Cardiac muscle cell (in vitro differentiated cells and primary cell): ENCODE measurements at places on chromosomes 5 and 9.
A peak's percentile ranks its signal among the peaks of the same experiment; 100 is the strongest.

- H3K36me3 ChIP-seq, result no peaks in the 10 kb centered on the region
- H3K27ac ChIP-seq, result no peak overlapping the region
- no peak overlapping the region for H3K4me3 ChIP-seq
- H3K4me1 ChIP-seq, result peaks cover 4% of the 10 kb centered on the region
- H3K27me3 ChIP-seq, result no peaks in the 10 kb centered on the region
These were observed 446.8 kb upstream of the CDH18 start for GRCh38 chr5:20434786-20435185.

DNA sequence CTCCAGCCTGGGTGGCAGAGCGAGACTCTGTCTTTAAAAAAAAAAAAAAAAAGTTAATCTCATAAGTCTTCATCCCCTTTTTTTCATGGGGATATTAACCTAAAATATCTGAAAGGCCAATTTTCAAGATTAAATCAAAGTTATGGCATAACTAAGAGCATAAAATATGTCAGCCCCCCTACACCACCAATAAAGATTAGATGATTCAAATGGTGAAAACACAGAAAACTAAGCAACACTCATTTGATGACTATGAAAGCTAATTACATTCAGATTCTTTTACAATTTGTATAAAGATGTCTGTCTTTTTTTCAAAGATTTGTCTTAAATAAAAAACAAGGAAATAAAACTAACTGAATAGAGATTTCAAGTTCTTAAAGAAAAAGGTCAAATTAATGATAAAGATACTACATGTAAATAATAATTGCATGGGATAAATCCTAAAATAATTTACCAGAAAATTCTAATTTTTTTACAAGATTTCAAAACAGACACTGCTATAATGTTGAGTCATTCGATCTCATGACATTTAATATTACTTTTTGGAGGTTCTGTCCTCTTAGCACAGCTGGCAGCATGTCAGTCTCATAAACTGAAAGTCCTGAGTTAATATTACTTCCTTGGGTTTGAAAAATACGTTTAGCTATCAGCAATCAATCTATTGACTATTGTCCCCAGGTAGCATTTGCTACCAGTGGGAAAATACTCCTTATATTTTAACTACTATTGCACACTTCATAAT lies 112.9 kb downstream of the KIAA0825 start:
- H3K27me3 ChIP-seq, result no peaks in the 10 kb centered on the region
- no peak overlapping the region for H3K4me3 ChIP-seq
- peaks cover 11% of the 10 kb centered on the region for H3K4me1 ChIP-seq

DNA sequence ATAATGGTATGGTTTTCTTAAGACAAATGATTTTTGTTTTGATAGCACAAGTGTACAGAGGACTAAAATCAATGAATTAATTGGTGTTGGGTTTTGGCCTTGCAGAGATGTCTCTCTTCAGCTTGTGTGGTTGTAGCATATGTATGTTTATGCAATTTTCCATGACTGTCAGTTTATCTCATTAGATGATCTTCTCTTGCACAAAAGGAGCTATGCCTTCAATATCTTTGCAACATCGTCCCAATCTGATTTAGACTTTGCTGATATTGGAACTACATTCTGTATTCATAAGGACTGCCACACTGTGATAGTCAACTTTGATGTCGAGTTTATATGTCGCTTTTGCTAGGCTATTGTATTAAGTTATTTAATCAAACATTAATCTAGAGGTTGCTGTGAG lies 140.0 kb upstream of the TAF11L2 start:
- DNase-seq, result no peak
- H3K4me3 ChIP-seq, result no peak overlapping the region
- no peak overlapping the region for H3K27ac ChIP-seq
- no peaks in the 10 kb centered on the region for H3K27me3 ChIP-seq
- H3K36me3 ChIP-seq, result no peaks in the 10 kb centered on the region

GRCh38 chr5:62340392-62340791 lies 34.4 kb downstream of the KIF2A start:
- H3K4me3 ChIP-seq, result no peak overlapping the region
- no peak overlapping the region for H3K27ac ChIP-seq
- no peaks in the 10 kb centered on the region for H3K27me3 ChIP-seq
- no peak for DNase-seq
- no peaks in the 10 kb centered on the region for H3K4me1 ChIP-seq
- H3K36me3 ChIP-seq, result no peaks in the 10 kb centered on the region

DNA sequence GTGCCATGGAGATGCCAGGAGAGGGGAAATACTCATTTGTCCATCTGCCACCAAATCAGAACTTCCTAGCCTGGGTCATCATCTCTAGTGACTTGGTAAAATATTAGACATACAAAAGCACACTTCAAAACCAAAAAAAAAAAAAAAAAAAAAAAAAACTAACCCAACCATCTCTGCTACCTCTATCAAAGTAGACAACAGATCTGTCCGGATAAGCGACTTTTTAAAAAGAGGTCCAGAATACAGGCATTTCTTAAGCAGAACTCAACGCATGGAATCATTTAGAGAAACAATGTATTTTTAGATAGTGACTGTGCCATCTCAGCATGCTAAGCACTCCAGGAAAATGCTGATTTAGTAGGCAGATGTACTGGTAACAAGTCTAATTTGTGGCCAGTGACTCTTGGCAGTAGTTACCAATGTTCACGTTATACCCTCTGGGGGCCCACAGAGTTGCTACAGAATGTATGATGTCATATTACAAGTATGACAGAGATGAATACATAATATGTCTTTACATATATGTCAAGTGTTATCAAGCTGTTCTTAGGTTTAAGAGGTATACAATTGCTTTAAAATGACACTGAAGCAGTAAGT lies 107.8 kb downstream of the SMIM23 start:
- no peak overlapping the region for H3K4me3 ChIP-seq
- no peaks in the 10 kb centered on the region for H3K36me3 ChIP-seq
- H3K27me3 ChIP-seq, result no peaks in the 10 kb centered on the region
- peak overlapping the region; percentile 95 for H3K27ac ChIP-seq
- H3K4me1 ChIP-seq, result peaks cover 91% of the 10 kb centered on the region

- no peak for DNase-seq
- no peak overlapping the region for H3K4me3 ChIP-seq
- no peak overlapping the region for H3K27ac ChIP-seq
- H3K36me3 ChIP-seq, result no peaks in the 10 kb centered on the region
These were observed 272.2 kb upstream of the ADRA1B start for GRCh38 chr5:159644053-159644452.

GRCh38 chr5:31887556-31887955 lies 248.6 kb downstream of the PDZD2 start:
- H3K27me3 ChIP-seq, result no peaks in the 10 kb centered on the region
- H3K4me3 ChIP-seq, result no peak overlapping the region
- no peak for DNase-seq
- H3K27ac ChIP-seq, result no peak overlapping the region

DNA sequence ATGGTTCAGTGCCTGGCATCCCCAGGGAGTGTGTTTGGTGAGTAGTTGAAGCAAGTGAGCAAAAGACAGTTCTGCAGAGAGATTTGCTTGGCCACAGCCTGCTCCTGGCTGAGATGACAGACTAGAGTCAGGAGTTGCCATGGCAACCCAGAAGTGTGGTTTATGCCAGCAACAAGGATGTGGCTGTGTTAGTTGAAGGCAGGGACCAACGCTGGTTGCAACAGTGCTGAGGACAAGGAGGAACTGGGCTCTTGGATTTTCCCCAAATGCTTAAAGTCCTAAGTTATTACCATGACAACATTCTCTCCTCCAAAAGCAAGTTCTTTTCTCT lies 2.7 kb downstream of the NXNL2 start:
- H3K27me3 ChIP-seq, result peaks cover 67% of the 10 kb centered on the region
- no peak overlapping the region for H3K27ac ChIP-seq
- DNase-seq, result no peak
- H3K4me3 ChIP-seq, result no peak overlapping the region
- H3K36me3 ChIP-seq, result no peaks in the 10 kb centered on the region

DNA sequence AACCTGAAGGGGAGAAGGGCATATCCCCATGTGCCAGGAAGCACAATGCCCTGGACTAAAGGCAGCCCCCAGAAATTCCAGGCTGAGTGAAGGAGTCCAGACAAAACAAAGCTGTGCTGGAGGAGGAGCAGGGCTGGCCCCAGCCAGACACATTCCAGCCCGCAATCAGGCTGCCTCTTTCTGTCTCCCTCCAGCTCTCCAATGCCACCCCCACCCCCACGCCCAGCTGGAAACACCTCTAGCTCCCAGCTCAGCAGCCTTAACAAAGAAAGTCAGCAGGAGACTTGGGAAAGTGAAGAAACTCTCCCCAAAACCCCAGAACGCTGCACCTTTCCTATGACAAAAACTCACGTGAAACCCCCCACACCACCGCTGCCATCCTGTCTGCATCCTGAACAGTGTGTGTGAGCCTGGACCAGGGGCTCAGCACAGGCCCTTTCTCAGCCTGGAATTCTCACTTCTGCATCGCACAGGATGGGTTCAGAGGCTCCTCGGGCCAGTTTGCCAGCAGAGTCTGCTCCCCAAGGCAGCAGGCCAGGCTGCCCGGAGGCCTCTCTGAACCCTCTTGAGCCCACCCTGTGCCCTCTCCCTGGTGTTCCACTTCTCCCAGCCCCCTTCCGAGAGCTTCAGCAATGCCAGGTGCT lies 96.2 kb upstream of the ICE1 start:
- H3K36me3 ChIP-seq, result no peaks in the 10 kb centered on the region
- H3K27me3 ChIP-seq, result no peaks in the 10 kb centered on the region
- peak; percentile 36 for DNase-seq
- peaks cover 5% of the 10 kb centered on the region for H3K4me1 ChIP-seq
- no peak overlapping the region for H3K27ac ChIP-seq

- H3K36me3 ChIP-seq, result no peaks in the 10 kb centered on the region
- DNase-seq, result no peak
- peaks cover 9% of the 10 kb centered on the region for H3K27me3 ChIP-seq
- no peak overlapping the region for H3K27ac ChIP-seq
- H3K4me1 ChIP-seq, result no peaks in the 10 kb centered on the region
These were observed 20.9 kb downstream of the CSF2 start for GRCh38 chr5:132094393-132095076.

DNA sequence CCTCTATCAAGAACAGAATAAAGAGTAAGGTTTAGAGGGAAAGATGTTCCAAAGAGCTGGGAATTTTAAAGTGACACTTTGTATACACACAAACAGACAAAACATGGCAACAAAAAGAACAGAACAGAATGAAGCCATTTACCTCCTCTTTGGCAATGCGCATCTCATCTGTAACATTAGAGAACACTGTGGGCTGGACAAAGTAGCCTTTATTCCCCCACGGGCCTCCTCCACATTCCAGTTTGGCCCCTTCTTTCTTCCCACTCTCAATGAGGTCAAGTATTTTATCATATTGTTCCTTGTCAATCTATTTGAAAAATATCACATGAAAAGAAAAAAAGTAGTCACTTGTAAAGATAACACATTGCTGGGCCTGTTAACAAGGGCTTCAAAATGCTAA lies 41.0 kb downstream of the ALDH1A1 start:
- no peaks in the 10 kb centered on the region for H3K4me1 ChIP-seq
- H3K4me3 ChIP-seq, result no peak overlapping the region
- no peaks in the 10 kb centered on the region for H3K27me3 ChIP-seq
- DNase-seq, result no peak

GRCh38 chr9:114076237-114077161 lies 1.6 kb downstream of the AMBP start:
- DNase-seq, result no peak
- H3K27ac ChIP-seq, result no peak overlapping the region
- peaks cover 9% of the 10 kb centered on the region for H3K27me3 ChIP-seq
- no peak overlapping the region for H3K4me3 ChIP-seq
- no peaks in the 10 kb centered on the region for H3K4me1 ChIP-seq

DNA sequence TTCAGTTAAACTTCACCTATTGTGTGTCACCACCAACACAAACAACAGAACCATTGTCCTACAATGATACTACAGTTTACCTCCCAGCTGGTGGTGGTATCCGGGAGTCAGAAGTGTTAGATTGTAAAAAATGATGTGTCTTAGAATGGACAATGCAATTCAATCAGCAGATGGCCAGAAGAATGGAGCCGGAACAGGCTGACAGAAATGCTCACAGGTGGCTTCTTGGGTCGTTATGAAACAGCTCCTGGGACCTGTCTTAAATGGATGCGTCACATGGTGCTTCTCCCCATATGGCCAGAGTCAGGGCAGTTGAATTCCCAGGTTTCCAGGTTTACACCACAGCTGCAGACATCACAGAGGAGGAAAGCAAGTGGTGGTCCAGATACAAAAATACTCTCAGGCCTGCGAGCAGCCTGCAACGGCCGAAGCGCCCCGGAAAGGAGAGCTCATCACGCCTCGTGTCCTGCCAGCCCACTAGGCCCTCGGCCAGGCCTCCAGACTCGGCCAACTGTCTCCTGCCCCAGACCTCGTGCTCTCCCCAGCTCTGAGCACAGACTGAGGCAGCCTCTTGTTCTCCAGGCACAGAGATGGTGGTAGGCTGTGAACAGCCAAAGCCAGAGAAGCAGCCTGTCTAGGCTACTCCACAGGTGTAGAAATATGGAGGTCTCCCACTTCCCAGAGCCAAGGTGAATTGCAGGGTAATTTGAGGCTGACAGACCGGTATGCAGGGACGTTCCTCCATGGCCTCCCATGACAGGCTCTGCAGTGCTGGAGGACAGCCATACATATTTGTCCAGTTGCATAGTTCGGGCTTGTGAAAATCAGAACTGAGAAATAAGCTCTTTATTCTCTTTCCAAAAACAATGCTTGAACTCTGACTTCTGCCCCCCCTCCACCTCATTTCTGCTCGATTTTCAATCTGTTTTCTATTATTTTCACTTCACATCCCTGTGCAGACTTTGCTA lies 98.5 kb upstream of the SPATA31C2 start:
- H3K36me3 ChIP-seq, result no peaks in the 10 kb centered on the region
- DNase-seq, result no peak
- H3K27me3 ChIP-seq, result no peaks in the 10 kb centered on the region

GRCh38 chr9:121071756-121072421 lies 2.9 kb upstream of the CNTRL start:
- H3K27me3 ChIP-seq, result peaks cover 11% of the 10 kb centered on the region
- no peak overlapping the region for H3K4me3 ChIP-seq
- H3K4me1 ChIP-seq, result no peaks in the 10 kb centered on the region
- DNase-seq, result peak; percentile 68
- H3K27ac ChIP-seq, result no peak overlapping the region

DNA sequence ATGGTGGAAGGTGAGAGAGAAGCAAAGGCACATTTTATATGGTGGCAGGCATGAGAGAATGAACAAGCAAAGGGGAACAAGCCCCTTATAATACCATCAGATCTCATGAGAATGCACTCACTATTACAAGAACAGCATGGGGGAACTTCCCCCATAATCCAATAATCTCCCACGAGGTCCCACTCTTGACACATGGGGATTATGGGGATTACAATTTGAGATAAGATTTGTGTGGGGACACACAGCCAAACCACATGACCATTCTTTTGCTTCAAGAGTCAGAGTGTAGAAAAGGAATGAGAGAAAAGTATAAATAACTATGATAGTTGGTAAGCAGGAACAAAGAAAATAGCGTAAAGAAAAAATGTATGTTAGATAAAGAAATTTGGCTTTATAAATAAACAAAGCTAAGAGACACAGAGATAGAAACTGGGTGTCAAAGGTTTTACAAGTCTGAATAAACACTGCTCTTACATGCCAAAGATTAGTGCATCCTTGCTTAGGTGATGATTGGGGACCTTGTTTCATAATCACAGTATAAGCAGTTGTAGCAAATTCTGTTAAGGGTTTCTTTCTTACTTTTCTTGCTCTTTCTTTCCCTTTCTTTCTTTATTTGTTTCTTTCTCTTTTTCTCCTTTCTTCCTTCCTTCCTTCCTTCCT lies 91.9 kb upstream of the PAPPA start:
- no peaks in the 10 kb centered on the region for H3K4me1 ChIP-seq
- no peak for DNase-seq
- no peak overlapping the region for H3K4me3 ChIP-seq
- H3K27me3 ChIP-seq, result no peaks in the 10 kb centered on the region

GRCh38 chr9:15512889-15513288 lies 2.1 kb upstream of the PSIP1 start:
- no peaks in the 10 kb centered on the region for H3K27me3 ChIP-seq
- DNase-seq, result no peak
- peaks cover 13% of the 10 kb centered on the region for H3K4me1 ChIP-seq
- H3K4me3 ChIP-seq, result no peak overlapping the region
- H3K36me3 ChIP-seq, result no peaks in the 10 kb centered on the region
